Fibroblast of the aortic adventitia (primary cell): ENCODE measurements at places on chromosomes 4 and X.

- DNase-seq: no peak
These were observed 5.1 kb upstream of the SFRP2 start for GRCh38 chr4:153794006-153794405.

DNA sequence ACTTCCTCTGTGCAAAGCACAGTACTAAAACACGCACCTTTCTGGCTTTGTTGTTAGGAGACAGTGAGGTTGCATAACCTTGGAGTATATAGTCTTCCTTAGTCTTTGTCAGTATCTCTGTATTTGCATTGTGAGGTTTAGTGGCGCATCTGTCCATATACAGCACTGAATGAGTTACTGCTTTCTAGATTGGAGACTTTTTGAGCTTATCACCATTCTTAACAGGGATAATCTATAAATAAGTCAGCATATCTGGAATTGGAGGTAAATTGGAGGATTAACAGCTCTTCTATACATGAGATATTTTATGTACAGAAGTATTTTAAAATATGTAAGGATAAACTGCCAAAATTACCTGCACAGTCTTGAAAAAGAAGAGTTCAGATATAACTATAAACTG, 4.3 kb downstream of the FHDC1 start:
- DNase-seq: no peak

GRCh38 chr4:100728861-100729260, 211.0 kb upstream of the EMCN start:
- no peak for DNase-seq

GRCh38 chrX:43560247-43560946, 95.7 kb upstream of the MAOA start:
- DNase-seq: no peak

DNA sequence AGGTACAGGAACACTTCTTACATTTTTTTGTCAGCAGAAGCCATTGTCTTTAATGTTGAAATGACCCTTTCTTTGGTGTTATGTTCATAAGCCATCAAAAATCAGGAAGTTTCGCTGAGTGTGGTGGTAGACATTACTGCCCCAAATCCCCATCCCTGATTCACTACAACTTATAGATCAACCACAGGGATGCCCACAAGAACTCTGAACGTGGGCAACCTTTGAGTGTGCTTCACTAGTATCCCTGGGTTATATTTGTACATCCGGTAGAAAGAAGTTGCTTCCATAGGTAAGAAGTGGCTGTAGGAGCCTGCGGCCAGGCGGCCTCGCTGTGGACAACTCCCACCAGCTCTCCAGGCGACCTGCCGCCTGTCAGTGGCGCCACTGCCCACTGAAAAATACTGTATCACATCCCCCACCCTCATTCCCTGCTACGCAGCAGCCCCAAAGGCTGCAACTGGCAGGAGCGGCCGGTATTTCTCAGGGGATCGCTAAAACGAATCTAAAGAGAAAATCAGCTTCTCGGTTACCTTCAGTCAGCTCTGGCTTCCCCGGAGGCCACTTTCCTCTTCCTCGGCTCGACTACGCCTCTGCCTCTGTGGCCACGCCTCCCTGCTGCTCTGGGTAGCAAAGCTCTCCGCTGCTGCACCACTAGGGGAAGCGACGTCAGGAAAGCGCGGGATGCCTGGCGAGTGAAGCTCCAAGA, 13.9 kb upstream of the ETDC start:
- peak; percentile 22 for DNase-seq

DNA sequence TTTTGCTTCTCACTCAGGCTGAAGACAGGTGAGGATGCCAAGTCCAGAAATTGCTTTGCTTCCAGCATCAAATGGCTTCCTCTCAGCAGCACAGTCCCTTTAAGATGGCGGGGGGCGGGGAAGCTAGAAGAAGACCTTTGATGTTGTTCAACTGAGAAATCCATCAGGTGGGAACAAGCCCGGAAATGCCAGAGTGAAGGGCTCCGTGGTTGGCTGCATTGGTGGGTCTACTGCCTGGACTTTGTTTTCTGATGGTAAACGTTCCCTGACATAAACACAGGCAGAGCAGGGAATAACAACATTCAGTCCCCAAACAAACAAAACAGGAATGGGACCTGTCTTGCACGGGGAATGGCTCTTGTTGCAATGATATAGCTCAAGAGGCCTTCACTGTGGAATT, 37.3 kb downstream of the APLN start:
- no peak for DNase-seq

DNA sequence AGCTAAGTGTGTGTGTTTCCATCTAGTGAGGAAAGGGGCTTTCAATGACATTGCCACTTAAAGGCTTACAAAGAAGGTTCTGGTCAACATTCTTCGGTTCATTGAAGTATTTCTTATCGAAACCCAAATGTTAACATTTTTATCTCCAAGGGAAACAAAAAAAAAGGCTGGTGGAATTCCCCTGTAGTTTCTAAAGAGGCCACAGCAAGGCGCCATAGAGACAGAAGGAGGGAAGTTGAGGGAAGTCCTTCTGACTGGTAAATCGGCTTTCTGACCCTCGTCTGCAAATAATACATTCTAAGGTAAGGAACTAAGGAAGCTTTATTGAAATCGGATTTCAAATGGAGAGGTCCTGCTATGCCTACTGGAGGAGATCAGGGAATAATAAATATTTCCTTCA, 1.7 kb upstream of the ZFP42 start:
- DNase-seq: no peak

DNA sequence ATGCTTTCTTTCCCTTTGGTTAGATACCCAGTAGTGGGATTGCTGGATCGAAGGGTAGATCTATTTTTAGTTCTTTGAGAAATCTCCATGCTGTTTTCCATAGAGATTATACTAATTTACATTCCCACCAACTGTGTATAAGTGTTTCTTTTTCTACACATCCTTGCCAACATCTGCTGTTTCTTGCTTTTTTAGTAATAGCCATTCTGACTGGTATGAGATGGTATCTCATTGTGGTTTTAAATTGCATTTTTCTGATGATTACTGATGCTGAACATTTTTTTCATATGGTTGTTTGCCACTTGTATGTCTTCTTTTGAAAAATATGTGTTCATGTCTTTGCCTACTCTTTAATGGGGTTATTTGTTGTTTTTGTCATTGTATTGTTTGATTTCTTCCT, 6.6 kb upstream of the AGA start:
- peak; percentile 52 for DNase-seq

GRCh38 chr4:147765121-147765529, 33.2 kb downstream of the ARHGAP10 start:
- DNase-seq: no peak
